Lung microvascular endothelial cell (primary cell): ENCODE measurements at places on chromosomes 6 and 20. TPM values are rescaled to one million over a fixed set of nuclear protein-coding genes. Genes with fewer than 3 reads are reported as not detected.

The SLC17A3 gene
- total RNA-seq: not detected in 2 replicates

The BIRC7 gene
- total RNA-seq: not detected in 2 replicates

The BCL2L1 gene
- total RNA-seq: 36.0 and 40.7 TPM in 2 replicates

The NTSR1 gene
- under 0.01 and 0.22 TPM in 2 replicates for total RNA-seq

The IL17A gene
- not detected in 2 replicates for total RNA-seq

The HLA-DQA1 gene
- not detected in 2 replicates for total RNA-seq

The SRMS gene
- not detected in 2 replicates for total RNA-seq

The ADGRF5 gene
- 57.3 and 83.7 TPM in 2 replicates for total RNA-seq

The SYTL3 gene
- 0.60 and 0.87 TPM in 2 replicates for total RNA-seq

The LGSN gene
- not detected in 2 replicates for total RNA-seq

The OTOR gene
- total RNA-seq: not detected in 2 replicates

The CCDC28A gene
- 13.7 and 16.6 TPM in 2 replicates for total RNA-seq

The PDE7B gene
- total RNA-seq: 6.8 and 19.4 TPM in 2 replicates

The CCN6 gene
- not detected in 2 replicates for total RNA-seq

The C6orf15 gene
- total RNA-seq: not detected in 2 replicates

The CDSN gene
- total RNA-seq: under 0.01 TPM in 1 of 2 replicates, not detected in the other

The TCF21 gene
- total RNA-seq: not detected in 2 replicates

The PKHD1 gene
- total RNA-seq: not detected in 2 replicates

The PPIL6 gene
- 0.22 and 0.60 TPM in 2 replicates for total RNA-seq

The PTCRA gene
- total RNA-seq: not detected in 2 replicates

The AFG1L gene
- 1.5 and 3.2 TPM in 2 replicates for total RNA-seq

The HUS1B gene
- total RNA-seq: 0.22 and 0.79 TPM in 2 replicates

The OR2B6 gene
- total RNA-seq: not detected in 2 replicates

The IP6K3 gene
- total RNA-seq: not detected in 2 replicates

The PTCHD4 gene
- total RNA-seq: 5.0 and 12.4 TPM in 2 replicates

The PTPRT gene
- total RNA-seq: not detected in 2 replicates

The RAB32 gene
- total RNA-seq: 74.3 and 76.0 TPM in 2 replicates

The FBXO9 gene
- 19.4 and 25.2 TPM in 2 replicates for total RNA-seq

The FAM217A gene
- not detected in 2 replicates for total RNA-seq
